AG10803 (cell line): ENCODE measurements at places on chromosomes 3 and 15.

DNA sequence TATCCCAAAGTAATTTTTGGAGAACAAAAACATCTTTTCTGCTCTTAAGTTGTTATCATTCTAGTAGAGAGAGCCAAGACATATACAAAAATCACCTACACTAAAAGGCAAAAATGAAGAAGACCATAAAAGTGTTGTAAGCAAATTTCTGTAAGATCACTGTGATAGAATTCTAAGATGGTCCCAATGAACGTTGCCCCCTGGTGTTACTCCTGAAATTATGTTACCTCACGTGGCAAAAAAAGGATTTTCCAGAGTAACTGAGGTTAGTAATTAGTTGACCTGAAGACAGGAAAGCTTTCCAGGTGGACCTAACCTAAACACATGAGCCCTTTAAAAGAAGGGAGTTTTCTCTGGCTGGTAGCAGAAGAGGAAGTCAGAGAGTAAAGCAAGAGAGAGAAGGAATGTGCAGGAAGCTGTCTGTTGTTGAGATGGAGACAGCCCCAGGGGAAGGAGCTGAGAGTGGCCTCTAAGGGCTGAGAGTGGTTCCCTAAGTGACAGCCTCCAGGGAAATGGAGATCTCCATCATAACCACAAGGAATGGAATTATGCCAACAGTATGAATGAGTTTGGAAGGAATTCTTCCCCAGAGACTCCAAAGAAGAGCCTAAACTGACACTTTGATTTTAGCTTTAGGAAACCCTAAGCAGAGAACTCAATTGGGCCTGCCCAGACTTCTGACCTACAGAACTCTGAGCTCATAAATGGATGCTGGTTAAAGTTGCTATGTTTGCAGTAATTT, 205.9 kb downstream of the CD47 start:
- DNase-seq, result peak; percentile 82

GRCh38 chr15:58526647-58527192, 94.9 kb downstream of the LIPC start:
- DNase-seq, result no peak

DNA sequence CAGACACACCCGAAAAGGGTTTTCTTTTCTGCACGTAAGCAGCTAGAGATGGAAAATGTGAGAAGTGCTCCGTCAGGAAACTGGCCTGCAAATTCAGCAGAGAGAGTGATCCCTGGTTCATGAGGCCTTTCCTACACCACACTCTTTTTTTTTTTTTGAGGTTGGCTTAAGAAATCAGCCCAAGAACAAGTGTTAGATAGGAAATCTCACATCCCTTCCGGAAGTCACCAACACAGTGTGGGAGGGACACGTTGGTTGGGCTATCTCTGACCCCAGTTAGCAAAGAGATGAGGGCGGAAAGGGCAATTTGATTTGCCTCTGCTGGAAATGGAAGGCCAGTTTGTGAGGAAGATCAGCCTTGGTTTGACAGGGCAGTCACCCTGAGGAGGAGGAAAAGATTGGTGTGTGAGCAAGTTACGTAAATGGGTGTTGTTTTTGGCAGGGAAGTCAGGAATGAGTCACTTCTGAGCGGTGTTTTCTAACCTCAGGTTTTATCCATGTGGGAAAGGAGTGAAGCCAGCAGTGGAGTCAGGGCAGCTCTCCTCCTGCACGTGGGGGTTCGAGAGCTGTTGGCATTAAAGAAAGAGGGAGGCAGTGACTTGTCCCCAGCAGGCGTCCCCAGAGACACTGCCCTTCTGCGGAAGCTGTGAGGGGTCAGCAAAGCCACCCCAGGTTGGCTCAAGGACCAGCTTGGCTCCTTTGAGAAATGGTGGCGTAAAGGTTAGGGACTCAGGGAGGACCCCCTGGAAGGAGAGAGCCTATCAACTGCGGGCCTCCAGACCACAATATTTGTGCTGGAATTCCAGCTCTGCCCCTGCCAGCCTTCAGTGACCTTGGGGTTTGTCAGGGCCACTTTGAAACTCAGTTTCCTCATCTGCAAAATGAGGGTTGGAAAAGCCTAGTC, 237.6 kb upstream of the BHLHE40 start:
- peak; percentile 96 for DNase-seq

GRCh38 chr3:17050071-17050470, 165.3 kb downstream of the PLCL2 start:
- DNase-seq, result no peak

GRCh38 chr15:34038871-34039789, at the start of gene AVEN:
TSS of gene AVEN (minus strand) at chr15:34039204. CDS start at chr15:34039046, 158 bp downstream.
- peak; percentile 62 for DNase-seq

GRCh38 chr15:22880068-22880980, 41.9 kb downstream of the NIPA2 start:
- no peak for DNase-seq

- no peak for DNase-seq
These were observed 10.2 kb downstream of the CHRD start for GRCh38 chr3:184389935-184390528.

DNA sequence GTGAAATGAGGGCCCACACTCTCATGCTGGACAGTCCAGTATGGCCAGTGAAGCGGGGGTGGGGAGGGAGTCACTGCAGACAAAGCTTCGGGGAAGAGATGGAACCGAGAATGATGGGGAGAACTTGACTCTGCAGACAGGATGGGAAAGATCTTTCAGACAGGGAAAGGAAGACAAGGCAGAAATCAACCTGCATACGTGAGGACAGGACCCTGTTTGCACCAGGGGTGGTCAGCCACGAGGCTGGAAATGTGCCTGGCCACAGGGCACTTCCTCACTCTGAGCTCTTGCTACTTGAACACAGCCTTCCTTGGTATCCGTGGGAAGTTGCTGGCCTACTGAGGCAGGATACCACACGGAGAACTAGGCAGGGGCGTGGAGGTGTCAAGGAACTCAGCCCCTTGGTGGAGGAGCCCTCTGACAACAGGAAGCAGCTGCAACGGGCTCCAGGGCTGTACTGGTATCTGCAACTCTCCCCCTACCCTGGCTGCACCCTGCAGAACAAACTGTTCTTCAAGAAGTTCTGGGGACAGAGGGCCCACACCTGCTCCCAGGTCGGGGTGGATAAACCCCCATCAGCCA, 9.3 kb upstream of the SRP14 start:
- DNase-seq, result no peak

DNA sequence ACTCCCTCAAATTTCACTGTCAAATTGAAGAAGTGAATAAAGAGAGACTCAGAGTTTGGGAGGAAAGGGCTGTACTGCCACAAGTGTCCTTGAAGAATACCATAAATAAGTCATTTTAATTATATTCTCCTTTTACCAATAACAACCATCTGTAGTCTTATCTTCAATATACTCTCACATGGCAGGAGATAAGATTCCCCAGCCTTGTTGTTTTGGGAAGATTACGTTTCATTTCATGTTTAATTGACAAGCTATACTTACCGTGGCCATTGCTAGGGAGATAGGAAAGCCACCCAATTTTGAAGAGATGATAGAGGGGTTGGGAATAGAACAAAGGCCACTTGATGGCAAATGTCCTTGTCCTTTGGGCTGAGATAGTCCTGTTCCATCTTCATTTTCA, 2.3 kb downstream of the MINDY4B start:
- DNase-seq, result no peak

- DNase-seq, result no peak
These were observed 24.9 kb upstream of the SENP5 start for GRCh38 chr3:196842567-196843434.

DNA sequence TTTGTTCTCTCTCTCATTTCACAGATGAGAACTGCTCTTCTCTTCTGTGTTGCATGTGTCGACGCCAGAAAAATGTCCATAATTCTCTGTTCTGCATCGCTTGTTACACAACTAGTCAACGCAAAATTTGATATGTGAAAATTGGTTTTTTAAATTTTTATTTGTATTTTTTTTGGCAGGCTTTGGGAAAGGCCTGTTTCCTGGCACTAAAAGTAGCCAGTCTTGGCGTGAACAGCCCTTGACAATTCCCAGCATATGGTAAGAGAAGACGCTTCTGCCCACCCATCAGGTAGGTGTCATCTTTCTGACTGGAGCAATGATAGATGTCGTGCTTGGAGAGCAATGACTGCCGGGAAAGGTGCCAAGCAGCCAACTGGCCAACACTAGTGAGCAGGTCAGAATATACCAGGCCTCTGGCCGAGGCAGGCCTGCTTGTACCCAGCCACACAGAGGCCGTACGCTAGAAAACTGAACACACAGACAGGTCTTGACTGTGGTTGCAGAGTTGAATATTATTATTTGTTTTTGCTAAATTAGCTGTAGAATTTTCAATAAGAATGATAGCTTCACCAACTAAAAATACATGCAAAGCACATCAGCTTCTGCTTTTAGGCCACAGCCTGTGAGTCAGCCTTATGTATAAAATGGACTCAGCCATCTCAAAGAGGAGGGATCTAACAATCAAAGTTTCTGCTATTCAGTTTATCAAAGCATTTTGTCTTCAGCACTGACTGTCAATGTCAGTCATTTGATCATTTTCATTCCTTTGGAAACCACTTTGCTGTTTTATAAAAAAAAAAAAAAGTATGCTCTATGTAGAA, 837.5 kb downstream of the MCTP2 start:
- DNase-seq, result no peak

DNA sequence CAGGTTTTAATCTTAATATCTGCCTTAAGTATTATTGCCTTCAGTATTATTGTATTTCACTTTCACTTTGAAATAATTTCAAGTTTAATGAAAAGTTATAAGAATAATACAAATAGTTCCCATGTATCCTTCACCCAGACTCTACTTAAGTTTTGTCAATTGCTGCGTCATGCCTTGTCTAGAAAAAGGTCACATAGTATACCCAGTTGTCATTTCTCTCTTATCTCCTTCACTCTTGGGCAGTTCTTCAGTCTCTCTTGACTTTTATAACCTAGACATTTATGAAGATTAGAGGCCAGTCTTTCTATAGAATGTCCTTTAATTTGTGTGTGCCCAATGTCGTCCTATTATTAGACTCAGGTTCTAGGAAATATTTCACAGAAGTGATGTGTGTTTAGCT, 367.7 kb downstream of the LSAMP start:
- no peak for DNase-seq

- DNase-seq, result no peak
These were observed 16.7 kb downstream of the CACNA2D3 start for GRCh38 chr3:54138937-54139547.

DNA sequence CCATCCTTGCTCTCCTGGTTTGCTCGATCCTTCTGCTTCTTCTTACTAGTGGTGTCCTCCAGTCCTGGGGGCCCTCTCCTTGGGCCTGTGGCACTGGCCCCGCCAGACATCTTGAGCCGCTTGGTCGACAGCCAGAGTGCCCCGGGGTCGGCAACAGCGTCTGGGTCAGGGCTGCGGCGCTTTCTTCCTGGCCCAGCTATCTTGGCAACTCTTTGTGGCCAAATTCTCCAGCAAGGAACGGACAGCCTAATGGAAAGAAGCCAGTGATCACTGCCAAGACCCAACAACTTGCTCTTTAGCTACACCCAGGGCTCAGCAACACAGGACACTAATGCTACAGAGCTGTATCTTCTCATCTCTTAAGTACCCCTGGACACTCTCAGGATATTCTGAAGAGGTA, 1.6 kb downstream of the USP19 start:
- DNase-seq, result no peak

- no peak for DNase-seq
These were observed 14.2 kb downstream of the CHRM5 start for GRCh38 chr15:33982516-33982915.

DNA sequence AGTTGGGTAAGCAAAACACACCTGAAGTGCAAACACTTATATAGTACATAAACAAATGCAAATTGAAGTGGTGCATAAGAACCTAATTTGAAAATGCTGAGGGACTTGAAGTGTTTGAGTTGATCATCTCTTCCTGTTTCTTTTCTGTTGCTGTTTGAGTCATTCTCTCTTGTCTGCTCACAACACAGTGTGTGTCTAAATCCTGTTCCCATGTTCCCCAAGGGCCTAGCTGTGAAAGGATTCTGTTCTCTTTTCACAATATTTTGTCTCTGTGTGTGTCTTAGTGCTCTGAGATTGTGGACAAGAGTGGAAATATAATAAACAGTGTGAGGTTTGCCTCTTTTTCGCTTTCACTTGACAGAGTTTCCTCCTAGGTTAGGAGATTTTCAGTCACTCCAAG, 6.1 kb downstream of the CD96 start:
- peak; percentile 1 for DNase-seq

- DNase-seq, result no peak
These were observed 46.3 kb downstream of the SENP7 start for GRCh38 chr3:101466465-101467309.

DNA sequence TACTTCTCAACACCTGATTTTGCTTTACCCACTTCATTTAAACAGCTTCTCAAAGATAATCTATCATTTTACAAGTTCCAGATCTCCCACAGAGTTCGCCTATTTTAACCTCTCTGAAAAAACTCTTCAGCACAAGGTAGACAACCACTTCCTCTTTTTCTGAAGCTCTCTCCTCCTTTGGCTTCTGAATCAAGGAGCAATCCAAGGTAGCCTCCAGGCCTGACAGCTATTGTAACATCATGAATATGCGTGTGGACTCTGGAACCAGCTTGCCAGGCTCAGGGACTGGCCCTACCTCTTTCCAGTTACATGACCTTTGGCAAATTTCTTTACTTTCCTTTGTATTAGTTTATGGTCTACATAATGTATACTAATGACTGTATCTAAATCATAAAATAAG, 405.9 kb upstream of the ZNF385D start:
- no peak for DNase-seq

DNA sequence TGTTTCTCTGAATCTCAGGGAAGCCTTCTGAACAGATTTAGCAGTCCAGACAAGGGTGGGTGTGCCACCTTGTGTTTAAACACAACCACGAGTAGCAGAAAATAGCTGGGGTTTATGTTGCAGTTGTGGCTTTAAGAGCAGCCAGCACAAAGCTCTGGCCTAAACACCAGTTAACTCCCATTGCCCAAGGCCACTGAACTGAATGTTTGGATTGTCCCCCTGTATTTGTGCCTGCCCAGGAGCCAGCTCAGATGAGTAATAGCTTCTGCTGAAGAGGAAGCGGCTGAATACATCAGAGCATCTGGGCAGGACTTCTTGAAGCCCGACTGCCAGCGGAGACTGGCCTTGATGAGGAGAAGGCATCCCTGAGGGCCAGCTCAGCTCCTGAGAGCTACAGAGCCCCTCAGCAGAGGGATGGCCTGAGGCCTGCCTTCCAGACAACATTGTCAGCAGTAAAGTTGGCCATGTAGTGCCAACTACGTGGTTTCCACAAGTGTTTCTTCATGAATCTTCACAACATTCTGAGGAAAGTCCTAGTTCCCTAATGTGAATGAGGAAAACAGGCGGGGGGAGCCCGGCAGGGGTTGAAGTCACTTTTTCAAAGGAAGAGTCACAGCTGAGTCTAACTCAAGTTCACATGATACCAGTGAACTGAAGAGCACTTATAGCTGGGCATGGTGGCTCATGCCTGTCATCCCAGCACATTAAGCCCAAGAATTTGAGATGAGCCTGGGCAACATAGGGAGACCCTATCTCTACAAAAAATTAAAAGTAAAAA, 65.8 kb upstream of the ZBTB38 start:
- peak; percentile 86 for DNase-seq

- DNase-seq, result peak; percentile 11
These were observed 110.0 kb downstream of the AQP9 start for GRCh38 chr15:58247855-58248842.
